ENCODE measurements at places on chromosomes 6 and 20.
A peak's percentile ranks its signal among the peaks of the same experiment; 100 is the strongest.

- DNase-seq, result no peak
Observed at GRCh38 chr20:19775353-19776253, 17.5 kb downstream of the RIN2 start.

GRCh38 chr20:59705651-59706399 lies 101.5 kb downstream of the PHACTR3 start:
- DNase-seq, result no peak

DNA sequence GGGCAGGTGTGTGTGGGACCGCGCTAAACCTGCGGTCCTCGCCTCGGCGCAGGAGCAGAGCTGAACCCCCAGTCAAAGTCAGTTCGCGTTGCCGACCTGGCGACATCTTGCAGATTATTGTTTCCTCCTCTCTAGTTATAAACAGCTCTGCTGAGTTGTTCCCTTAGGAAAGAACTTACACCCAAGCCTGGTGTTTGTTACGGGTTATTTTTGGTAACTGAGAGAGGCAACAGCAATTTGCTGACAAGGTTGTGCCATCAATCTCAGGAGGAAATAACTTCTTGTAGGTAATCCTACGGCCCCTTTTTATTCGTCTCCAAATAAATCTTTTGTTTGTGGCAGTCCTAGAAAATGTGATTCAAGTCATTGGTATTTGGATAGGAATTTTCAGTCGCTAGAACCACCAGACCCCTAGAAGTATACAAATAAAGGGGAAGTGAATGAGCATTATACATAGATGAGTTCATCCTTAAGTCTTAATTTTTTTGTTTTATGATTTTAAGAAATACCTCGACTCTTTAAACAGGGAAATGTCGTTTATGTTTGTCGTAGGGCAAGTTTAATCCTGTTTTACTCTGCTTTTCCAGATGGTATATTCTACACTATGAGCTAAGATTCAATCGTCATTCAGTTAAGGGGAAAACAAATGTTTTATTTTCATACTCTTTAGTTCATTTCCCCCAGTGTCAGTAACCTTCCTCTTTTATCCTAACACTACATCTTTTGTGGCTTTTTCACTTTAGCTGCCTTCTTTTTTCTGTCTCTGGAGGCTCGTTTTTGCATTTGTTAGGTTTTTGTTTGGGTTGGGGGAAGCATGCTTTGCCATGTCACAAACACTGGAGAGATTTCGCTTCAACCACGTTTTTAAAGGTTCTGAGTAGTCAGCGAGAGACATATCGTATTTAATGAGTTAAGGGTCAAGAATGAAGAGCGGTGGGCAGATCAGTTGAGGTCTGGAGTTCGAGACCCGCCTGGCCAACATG lies 1.2 kb downstream of the PM20D2 start:
- DNase-seq, result no peak

DNA sequence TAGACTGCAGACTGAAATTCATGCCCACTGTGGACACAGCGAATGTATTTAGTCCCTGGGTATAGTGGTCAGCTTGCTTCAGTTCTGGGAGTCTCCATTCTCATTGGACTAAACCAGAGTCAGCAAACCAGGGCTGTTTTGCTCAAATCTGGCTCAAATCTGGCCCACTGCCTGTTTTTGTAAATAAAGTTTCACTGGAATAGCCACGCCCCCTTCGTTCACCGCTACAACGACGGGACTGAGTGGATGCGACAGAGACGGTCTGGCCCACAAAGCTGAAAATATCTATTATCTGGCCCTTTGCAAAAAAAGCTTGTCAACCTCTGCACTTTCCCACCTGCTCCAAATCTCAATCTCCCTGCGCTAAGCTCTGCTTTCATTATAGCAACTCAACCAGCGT lies 135.4 kb downstream of the BMP7 start:
- DNase-seq, result no peak

GRCh38 chr20:17628101-17628841 lies 53.8 kb downstream of the RRBP1 start:
- DNase-seq, result no peak

DNA sequence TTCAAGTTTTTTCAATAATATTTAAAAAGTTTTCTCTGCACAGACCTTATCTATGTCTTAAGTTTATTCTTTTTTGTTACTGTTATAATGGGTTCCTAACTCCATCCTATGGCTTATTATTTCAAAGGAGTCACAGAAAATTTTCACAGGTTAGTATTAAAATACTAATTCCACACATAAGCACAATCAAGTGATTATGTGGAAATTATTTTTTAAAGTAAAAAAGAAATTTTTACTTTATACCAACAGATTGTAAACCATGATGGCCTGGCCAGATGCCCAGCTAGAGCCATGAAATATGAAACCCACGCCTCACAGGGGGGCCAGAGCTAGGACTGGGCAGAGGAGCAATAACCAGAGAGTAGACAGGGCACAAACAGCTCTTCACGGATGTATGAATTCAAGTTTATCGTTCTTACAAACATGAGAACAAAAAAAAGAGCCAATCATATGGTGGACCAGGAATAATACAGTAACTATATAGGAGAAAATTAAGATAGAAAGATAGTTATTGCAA lies 34.0 kb downstream of the NUDT3 start:
- DNase-seq, result peak; percentile 42

GRCh38 chr6:154538640-154539191 lies 28.2 kb upstream of the CNKSR3 start:
- no peak for DNase-seq

- no peak for DNase-seq
Observed at GRCh38 chr20:60966766-60967165, 285.3 kb upstream of the CDH4 start.

- DNase-seq, result no peak
Observed at GRCh38 chr6:6610031-6610591, 21.6 kb downstream of the LY86 start.

DNA sequence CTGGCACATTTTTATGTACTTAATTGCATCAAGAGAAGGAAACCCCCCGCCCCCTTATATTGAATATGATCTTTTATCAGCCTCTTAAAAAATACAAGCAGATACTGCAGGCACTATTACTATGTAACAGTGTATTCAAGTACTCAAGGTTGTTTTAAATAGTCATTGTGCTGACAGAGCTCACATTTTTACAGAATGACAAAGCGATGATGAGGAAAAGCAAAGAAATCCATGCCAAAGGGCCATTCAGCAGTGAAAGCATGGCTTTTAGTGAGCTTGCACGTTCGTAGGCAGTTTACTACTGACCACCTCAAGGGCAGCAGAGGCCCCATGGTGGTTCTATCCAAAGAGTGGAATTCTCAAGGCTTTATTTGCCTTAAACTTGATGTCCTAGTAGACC lies 146.8 kb downstream of the RPS12 start:
- peak; percentile 74 for DNase-seq

DNA sequence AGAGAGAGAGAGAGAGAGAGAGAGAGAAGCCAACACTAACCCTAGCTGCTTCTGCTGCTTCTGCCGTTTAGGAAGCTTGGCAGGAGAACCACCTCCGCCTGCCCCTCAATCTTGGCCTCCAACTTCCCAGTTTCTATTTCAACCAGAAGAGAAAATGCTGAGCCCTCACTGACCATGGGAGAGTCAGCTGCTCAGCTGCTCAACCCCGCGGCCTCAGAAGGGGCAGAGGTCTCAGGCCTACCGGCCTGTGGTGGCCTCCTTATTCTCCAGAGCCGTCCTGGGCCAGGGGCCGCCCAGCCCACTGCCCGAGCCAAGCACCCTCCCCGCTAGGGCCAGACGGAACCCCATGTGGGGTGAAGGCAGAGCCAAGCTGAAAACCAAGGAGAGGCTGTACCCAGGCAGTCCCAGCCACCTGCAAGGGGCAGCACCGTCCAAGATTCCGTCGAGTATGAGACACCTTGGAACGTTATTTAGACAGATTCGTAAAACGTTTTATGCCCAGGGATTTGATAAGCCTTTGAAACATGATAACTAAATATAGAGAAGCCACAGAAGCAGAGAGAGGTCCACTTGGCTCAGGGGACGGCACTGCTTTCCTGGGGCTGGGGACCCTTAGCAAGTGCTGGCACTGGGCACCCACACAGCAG lies 116.6 kb downstream of the DLL1 start:
- DNase-seq, result no peak

GRCh38 chr6:43629505-43630300 lies 639 bp upstream of the GTPBP2 start:
- peak; percentile 96 for DNase-seq

DNA sequence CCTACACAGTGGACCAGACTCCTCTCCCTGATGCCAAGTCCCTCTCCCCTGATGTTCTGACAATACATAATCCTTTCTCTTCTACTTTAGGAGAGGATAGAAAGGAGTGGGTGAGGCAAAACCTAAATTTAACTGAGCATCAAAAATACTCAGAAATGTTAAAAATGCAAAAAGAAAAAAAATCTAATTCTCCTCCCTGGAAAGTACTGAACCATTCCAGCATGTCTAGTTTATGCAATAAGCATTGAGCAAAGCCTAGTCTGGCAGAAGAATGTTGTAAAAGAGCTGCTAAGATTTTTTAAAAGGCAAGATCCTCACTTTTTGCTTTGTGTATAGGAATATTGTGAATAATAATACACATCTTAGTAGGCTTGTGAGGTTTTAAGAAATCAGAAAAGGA lies 116.6 kb upstream of the STXBP5 start:
- no peak for DNase-seq

DNA sequence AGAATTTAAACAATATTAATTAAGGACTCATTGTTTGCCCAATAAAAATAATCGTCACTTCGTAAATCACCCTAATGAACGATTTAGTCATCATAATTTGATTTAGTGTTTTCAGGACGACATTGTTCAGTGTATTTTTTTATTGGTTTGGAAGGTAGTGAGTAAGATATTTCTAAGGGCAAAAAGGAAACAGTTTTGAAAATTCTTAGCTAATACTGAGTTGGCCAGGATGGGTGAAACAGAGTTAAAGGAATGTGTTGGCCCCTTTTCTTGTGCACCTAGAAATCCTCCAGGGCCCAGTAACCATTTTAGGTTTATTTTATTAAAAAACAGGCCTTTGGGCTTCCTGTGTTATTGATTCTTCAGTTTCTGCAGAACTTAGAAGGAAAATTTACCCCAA lies 25.3 kb downstream of the ANKS1A start:
- no peak for DNase-seq

DNA sequence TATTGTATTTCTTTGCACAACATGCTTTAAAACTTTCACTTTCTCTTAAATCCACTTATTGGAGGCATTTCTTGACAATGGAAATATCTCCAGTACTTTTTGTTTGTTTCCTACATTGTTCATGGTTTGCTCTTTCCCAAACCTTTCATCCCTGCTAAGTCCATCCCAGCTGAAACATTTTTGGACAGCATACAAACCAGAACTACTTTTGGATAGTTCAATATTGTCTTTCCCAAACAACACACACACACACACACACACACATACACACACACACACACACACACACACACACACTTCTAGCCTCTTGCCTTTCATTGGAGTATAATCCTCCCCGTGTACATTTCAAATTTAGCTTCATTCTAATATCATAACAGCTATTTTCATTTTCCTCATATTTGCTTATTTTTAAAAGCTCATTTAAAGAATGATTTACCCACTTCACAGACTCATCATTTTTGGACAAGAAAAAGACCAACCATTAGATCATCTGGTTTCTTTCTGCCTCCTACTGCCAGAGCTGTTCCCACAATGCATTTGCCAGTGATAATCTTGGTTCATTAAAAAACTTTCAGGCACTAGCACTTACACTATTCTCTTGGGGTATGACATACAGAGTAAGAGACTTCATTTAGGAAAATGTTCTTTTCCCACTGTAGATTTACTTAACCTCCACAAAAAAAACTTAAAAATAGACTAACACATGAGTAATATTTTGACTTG lies 248.1 kb downstream of the CD109 start:
- DNase-seq, result peak; percentile 32

GRCh38 chr20:41110930-41111577 lies 26.3 kb upstream of the PLCG1 start:
- DNase-seq, result no peak

- no peak for DNase-seq
Observed at GRCh38 chr6:154427446-154427845, 70.8 kb upstream of the IPCEF1 start.

- no peak for DNase-seq
Observed at GRCh38 chr6:45021676-45022075, 306.5 kb upstream of the RUNX2 start.

DNA sequence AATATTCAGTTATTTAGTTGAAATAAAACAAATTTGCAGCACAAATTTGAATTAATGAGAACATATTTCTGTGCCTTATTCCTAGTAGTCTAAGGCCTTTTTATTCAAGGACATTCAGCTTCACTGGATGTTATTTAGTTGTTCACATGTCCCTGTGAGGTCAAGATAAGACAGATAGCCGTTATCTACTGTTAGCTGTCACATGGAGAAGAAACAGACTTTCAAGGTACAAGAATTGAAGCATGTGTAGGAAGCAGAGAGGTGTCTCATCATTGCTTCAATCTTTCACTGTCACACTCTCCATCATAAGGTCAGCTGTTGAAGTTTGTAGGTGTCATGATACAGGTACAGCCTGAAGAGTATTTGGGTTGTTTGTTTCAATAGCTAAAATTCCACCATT lies 112.9 kb upstream of the JAG1 start:
- DNase-seq, result no peak

DNA sequence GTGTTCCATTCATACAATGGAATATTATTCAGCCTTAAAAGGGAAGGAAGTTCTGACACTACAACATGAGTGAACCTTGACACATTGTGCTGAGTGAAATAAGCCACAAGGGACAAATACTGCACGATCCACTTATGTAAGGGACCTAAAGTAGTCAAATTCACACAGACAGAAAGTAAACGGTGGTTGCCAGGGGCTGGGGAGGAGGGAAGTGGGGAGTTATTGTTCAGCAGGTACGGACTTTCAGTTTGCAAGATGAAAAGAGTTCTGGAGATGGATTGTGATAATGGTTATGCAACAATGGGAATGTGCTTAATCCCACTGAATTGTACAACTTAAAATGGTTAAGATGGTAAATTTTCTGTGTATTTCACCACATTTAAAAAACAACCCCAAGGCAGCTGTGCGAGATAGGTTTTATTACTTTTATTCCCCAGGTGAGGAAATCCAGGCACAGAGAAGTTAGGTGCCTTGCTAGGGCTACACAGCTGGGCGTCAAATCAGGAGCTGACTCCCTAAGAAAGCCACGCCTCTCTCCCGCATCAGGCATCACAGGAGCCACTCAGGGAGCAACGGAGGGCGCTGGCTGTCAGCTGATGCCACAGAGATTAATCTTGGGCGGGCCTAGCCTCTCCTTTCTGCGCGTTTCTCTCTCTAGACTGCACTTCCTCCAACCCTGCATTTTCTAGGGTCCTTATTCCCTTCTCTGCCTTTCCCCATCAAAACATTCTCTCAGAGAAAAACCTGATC lies 9.3 kb upstream of the TRAF3IP2 start:
- DNase-seq, result no peak

DNA sequence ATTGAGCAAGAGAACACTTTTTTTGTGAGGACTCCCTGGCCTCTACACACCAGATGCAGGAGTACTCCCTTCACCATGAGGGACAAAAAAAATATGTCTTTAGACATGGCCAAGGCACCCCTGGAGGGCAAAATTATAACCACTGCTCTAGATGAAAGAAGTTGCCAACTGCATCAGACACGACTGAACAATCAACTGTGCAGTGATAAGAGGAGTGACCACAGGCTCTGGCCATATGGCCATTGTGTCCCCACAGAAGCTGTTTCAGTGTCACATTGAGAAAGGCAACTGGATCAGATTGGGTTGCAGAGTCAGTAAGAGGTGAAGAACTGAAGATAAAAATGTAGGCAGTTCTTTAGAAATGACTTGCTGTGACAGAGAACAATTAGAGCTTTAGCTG lies 85.7 kb downstream of the C6orf118 start:
- DNase-seq, result no peak

- DNase-seq, result no peak
Observed at GRCh38 chr20:47042464-47042863, 147.8 kb downstream of the EYA2 start.
